ENCODE measurements at places on chromosomes 7 and 10. TPM values are rescaled to one million over a fixed set of nuclear protein-coding genes. Genes with fewer than 3 reads are reported as not detected.

MBL2 gene
- polyA plus RNA-seq: 0.05 TPM

RNF133 gene
- polyA plus RNA-seq: 0.06 TPM

TMEM229A gene
- 0.73 TPM for polyA plus RNA-seq

ZNF804B gene
- not detected for polyA plus RNA-seq

CLCN1 gene
- 0.05 TPM for polyA plus RNA-seq

ANKRD1 gene
- polyA plus RNA-seq: 0.04 TPM

FGFBP3 gene
- 1.6 TPM for polyA plus RNA-seq

GIMAP4 gene
- 41.1 TPM for polyA plus RNA-seq

INMT gene
- 12.8 TPM for polyA plus RNA-seq

PDGFA gene
- 25.1 TPM for polyA plus RNA-seq

STEAP4 gene
- polyA plus RNA-seq: 23.8 TPM

SLC26A3 gene
- polyA plus RNA-seq: 0.03 TPM

DNAH11 gene
- polyA plus RNA-seq: 0.14 TPM

TECPR1 gene
- 14.2 TPM for polyA plus RNA-seq

LRRTM3 gene
- polyA plus RNA-seq: 0.30 TPM

RSPH10B2 gene
- polyA plus RNA-seq: not detected

ANKRD61 gene
- polyA plus RNA-seq: 0.06 TPM

DNMBP gene
- polyA plus RNA-seq: 26.2 TPM

TMEM270 gene
- 0.09 TPM for polyA plus RNA-seq

GRID2IP gene
- polyA plus RNA-seq: 0.13 TPM

ZPBP gene
- polyA plus RNA-seq: not detected

Data from urinary bladder (tissue), 4 donors.